ENCODE measurements at places on chromosomes 6 and 20.
A peak's percentile ranks its signal among the peaks of the same experiment; 100 is the strongest.

DNA sequence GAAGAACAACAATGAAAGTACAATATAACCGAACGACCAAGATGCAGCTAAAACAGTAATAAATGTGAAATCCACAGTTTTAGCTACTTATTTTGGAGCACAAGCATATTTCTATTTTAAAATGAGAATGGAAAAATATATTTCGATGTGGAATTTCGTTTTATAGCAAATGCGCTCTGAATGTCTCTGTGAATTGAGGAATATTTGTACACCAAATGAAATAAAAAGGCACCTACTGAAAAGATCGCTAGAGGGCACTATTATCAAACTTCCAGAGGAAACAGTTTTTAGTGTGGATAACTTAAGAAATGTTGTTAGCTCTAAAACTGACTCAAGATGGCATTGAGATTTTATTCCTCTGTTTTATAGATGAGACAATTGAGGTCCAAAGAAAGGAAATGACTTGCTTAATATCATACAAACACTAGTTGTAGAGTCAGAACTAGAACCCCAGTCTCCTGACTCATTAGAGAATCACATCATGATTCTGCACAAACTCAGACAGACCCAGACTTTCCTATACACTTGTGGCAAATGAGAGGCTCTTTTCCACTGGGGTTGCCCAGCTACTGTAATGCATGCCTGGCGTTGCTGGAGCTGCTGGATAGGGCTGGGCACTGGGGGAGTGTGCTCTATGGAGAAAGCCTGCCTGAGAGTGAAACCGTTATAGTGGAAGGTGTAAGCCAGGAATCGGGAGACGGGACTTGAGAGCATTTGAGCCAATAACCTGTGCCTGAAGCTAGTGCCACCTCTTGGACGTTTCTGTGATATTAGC, 51.9 kb downstream of the GCLC start:
- DNase-seq = peak; percentile 39

GRCh38 chr6:135314543-135314942, 133.4 kb downstream of the MYB start:
- no peak for DNase-seq

- DNase-seq = no peak
Measured at GRCh38 chr6:12115001-12115400, 102.9 kb downstream of the HIVEP1 start.

- DNase-seq = no peak
Measured at GRCh38 chr6:111980971-111981840, 72.7 kb upstream of the CCN6 start.

- no peak for DNase-seq
Measured at GRCh38 chr20:20561841-20562240, 150.6 kb downstream of the RALGAPA2 start.

GRCh38 chr20:5845681-5846615, 95.7 kb downstream of the SHLD1 start:
- DNase-seq = no peak

DNA sequence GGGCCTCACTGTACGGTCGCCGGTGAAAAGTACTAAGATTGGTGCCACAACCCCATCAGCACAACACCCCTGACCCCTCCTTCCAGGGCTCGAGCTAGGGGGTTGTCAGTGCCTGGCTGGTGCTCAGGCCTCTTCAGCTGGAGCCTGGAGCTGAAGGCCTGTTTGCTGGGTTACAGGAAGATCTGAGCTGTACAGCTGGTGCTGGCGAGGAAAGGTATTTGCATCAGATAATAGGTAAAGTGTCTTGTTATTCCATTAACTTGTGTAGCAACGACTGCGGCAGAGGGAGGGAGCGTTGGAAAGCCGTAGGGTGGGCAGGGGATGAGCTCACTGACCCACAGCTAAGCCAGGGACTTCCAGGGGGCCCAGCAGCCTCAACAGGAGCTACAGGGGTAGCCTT, 15.8 kb upstream of the SIRPA start:
- DNase-seq = no peak

- no peak for DNase-seq
Measured at GRCh38 chr20:46331611-46332361, 23.5 kb upstream of the CDH22 start.

- DNase-seq = no peak
Measured at GRCh38 chr6:109693111-109693510, 2.0 kb downstream of the FIG4 start.

DNA sequence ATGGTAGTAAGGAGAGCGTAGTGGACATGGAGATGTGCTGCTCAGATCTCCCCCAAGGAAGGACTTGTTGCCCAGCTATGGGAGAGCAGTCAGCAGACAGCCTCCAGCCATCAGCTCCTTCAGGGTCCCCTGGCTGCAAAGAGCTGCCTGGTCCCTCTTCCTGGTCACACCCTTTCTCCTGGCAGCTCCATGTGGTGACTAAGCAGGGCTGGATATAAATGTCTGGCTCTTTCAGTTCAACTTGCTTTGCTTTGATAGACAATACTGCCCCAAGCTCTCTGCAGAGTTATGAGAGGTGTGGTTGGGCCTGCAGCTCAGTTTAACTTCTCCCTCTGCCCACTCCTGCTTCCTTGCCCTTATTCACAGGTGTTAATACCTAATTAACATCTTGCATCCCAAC, 64.1 kb upstream of the DDR1 start:
- peak; percentile 61 for DNase-seq

- no peak for DNase-seq
Measured at GRCh38 chr20:4811661-4812181, 90.0 kb downstream of the PRND start.
